ENCODE measurements at places on chromosomes 6 and 20. TPM values are rescaled to one million over a fixed set of nuclear protein-coding genes. Genes with fewer than 3 reads are reported as not detected.

GRCh38 chr6:142822383-142822782, 122.6 kb downstream of the HIVEP2 start:
- DNase-seq = no peak

- DNase-seq = no peak
These were observed 18.8 kb downstream of the PARD6B start for GRCh38 chr20:50750145-50750671.

GRCh38 chr20:5913166-5913565, 37.2 kb downstream of the TRMT6 start:
- no peak for DNase-seq

DNA sequence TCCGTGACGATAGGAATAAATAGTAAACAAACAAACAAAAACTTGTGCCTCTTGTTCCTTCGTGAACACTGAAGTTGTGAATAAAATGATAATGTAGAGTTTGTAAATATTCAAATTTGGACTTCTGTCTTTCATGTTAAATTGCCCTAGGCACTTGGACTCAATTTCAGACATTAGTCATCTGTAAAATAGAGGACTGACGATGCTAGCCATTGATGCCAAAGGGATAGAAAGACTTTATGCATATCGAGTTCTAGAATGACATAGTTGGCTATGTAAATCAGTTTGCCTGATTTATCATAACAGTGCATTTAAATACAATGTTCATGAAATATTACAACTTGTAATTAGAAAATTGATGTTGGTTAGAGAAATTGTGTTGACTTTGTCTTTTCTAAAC, 45.9 kb upstream of the FLRT3 start:
- DNase-seq = no peak

DNA sequence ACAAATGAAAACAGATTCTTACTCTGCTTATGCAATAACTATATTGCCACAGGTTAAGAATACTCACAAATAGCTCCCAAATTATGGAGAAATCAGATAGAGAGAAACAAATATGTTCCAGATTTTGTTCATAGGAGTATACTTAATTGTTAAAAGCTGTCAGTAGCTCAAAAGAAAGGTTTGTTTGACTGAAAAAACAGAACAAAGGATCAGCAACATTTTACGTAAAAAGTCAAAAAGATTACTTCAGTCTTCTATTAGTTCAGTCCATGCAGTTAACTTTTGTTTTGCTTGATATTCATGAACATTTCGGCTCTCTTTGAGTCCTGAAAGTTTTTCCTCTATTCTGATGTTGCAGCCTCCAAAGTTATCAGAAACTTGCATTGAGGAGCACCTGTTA, 13.4 kb upstream of the NANP start:
- DNase-seq = no peak

GRCh38 chr6:36765190-36765589, 67.6 kb downstream of the RAB44 start:
- DNase-seq = peak; percentile 28

DNA sequence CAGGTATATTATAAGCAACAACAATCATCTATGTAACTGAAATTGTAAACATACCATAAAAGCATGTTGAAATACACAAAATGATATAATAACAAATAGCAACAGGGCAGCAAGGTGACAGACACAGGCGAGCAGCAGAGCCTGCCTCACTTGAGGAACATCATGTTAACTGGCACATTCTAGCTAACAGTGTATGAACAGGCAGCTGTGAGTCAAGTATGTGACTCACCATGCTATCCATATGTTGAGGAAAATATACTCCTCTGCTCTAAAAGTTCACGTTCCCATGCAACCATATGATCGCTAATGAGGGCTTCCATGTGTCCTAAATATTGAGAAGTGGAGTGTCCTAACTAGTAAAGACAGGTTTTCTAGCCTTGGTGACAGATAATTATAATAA, 18.4 kb downstream of the SERAC1 start:
- DNase-seq = no peak

SLC4A11 gene
- total RNA-seq = 0.16 TPM

REM1 gene
- 1.5 TPM for total RNA-seq

LGSN gene
- total RNA-seq = not detected

DSP gene
- total RNA-seq = 350 TPM

MLIP gene
- 403 TPM for total RNA-seq
